ENCODE measurements at places on chromosomes 4 and X.
A peak's percentile ranks its signal among the peaks of the same experiment; 100 is the strongest.

GRCh38 chr4:86531440-86531839 lies 62.7 kb upstream of the PTPN13 start:
- DNase-seq: no peak

DNA sequence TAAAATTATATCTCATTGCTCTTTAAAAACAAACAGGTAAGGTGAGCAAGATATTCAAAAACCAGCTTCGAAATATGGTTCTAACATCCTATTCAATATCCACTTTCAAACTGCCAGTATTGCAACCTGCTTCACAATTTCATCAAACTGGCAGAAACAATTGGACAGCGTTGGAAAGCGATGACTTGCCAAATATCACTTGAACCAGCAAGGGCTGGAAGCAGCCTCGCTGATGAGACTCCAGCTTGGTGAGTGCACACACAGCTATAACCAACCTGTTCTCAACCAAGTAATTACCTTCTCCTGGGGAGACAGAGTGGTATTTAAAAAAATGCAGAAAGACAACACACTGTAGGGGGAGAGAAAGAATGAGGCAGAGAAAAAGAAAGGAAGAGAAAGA lies 155.8 kb upstream of the RAI2 start:
- DNase-seq: no peak

DNA sequence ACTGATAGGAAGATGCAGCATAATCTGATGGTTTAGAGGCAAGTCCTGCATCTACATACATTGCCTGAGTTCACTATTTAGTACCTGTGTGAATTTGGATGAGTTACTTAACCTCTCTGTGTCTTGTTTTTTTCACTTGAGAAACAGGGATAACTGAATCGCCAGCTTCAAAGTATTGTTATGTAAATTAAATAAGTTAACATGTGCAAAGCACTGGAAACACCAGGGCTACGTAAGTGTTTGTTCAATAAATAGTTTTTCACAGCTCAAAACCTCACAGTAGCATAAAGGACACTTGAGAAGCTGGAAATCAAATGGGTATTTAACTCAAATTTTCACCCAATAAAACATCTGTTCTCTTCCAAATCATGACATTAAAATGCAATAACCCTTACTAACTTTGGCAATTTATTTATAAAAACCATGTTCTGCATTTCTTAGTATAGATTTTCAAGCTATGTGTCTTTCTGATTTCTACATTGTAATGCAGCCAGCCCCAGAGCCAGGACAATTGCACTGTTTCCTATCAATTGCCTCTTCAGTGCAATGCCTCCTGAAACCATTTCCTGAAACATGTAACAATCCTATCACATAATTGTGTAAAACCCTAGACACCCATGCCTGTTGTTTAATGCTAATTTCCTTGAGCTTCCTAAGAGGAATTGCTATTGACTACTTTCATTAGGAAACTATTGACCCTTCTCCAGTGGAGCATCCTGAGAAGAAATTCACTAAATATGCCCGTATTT lies 177.1 kb downstream of the UNC5C start:
- DNase-seq: no peak

DNA sequence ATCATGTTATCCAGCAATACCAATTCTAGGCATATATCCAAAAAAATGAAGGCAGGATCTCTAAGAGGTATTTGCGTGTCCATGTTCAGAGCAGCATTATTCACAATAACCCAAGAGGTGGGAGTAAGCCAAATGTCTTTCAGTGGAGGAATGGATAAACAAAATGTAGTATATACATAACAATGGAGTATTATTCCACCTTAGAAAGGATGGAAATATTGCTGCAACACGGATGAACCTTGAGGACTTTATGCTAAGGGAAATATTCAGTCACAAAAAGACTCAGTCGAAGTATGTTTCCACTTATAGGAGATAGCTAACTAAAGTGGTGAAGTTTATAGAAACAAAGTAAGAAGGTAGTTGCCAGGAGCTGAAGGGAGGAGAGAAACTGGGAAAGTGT lies 74.3 kb downstream of the LARP1B start:
- no peak for DNase-seq

DNA sequence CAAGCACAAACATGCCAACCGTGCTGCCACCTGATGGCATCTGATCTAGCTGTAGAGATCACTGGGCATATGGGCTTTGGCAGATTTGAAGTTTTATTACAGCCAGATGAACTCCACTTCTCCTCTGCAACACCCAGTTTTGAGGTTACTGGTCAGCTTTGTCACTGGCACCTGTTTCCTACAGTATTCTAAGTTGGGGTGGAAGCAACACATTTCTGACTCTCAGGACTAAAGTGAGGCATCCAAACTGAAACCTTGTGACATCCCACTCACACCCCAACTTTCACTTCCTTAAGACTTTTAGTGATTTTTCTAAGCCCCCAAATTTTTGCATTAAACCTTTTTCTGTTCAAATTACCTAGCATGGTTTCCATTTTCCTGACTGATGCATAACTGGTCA lies 115.1 kb upstream of the PCDH18 start:
- peak; percentile 19 for DNase-seq

GRCh38 chr4:122046255-122046654 lies 94.4 kb upstream of the TRPC3 start:
- no peak for DNase-seq

- DNase-seq: peak; percentile 27
Observed at GRCh38 chr4:88008122-88008742, 797 bp downstream of the PKD2 start.

DNA sequence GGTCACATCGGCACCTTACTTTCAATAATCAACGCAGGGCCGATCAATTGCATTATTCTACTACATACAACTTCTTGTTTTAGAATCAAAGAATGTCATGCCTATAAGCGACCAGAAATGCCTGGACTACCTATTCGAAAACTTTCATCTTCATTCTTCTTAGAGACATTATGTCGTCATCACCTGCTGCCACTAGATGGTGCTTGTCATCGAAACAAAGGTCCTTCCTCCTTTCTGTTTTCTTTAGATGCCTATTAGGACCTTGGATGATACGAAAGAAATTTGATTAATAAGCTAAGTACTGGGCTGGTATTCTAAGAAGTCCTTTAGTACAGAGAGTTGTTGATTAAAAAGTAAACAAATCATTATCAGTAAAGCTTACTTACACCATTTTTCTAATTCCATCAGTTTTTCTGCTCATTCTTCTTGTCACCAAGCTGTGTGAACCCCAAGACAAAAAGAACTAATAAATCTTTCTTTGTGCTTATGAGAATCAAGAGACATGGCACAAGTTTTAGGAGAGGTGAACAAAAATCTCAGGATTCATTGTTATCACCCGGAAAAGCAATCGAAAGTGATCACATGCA lies 154.5 kb upstream of the SLC4A4 start:
- DNase-seq: peak; percentile 30

DNA sequence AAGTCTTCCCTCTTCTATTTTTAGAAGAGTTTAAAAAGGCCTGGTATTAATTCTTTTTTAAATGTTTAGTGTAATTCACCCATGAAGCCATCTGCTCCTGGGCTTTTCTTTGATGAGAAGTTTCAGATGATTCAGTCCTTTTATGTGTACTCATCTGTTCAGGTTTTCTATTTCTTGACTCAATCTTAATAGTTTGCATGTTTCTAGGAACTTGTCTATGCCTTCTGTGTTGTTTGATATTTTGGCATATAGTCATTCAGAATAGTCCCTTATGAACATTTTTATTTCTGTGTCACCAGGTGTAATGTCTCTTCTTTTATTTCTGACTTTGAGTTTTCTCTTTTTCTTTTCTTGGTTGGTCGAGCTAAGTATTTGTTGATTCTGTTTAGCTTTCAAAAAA lies 20.2 kb upstream of the IL2 start:
- no peak for DNase-seq

DNA sequence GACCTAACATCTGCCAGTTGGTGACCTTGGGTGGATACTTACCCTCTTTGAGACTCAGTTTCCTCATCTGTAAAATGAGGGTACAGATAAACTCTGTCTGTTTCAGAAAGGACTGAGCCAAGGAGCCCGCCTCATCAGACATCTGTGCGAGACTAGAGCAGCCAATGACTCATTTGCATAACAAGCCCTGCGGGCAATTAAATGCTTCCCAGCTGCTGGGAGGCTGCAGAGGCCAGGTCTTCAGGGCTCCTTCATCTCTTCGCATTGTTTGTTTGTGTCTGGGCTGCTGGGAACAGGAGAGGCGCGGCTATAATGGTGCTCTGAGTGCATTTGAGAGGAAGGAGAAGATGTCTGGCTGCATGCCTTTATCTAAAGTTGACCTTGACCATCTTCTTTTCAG lies 85.0 kb downstream of the ADRA2C start:
- DNase-seq: no peak

- DNase-seq: no peak
Observed at GRCh38 chr4:76235915-76236314, 15.6 kb upstream of the FAM47E start.

GRCh38 chrX:1099146-1099770 lies 113.2 kb downstream of the CRLF2 start:
- no peak for DNase-seq

- DNase-seq: no peak
Observed at GRCh38 chr4:130859991-130860390, 1764.0 kb downstream of the C4orf33 start.

DNA sequence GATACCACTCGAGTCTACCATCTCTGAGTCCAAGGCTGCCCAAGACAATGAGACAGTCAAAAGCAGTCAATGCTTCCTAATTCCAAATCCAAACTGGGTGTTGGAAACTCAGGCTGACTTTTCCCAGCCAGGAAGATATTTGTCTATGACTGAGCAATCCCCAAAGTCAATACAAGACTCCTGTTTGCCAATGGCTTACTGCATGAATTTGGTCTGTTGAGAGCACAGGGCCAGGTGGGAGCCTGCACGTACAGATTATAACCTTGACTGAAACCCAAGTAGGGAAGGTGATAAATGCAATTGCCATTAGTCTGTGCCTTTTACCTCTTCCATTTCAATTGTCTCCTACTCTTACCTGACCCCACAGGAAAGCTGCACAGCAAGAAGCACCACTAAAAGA lies 72.6 kb upstream of the PPARGC1A start:
- DNase-seq: no peak

GRCh38 chr4:183493246-183493645 lies 11.6 kb upstream of the ING2 start:
- DNase-seq: no peak

DNA sequence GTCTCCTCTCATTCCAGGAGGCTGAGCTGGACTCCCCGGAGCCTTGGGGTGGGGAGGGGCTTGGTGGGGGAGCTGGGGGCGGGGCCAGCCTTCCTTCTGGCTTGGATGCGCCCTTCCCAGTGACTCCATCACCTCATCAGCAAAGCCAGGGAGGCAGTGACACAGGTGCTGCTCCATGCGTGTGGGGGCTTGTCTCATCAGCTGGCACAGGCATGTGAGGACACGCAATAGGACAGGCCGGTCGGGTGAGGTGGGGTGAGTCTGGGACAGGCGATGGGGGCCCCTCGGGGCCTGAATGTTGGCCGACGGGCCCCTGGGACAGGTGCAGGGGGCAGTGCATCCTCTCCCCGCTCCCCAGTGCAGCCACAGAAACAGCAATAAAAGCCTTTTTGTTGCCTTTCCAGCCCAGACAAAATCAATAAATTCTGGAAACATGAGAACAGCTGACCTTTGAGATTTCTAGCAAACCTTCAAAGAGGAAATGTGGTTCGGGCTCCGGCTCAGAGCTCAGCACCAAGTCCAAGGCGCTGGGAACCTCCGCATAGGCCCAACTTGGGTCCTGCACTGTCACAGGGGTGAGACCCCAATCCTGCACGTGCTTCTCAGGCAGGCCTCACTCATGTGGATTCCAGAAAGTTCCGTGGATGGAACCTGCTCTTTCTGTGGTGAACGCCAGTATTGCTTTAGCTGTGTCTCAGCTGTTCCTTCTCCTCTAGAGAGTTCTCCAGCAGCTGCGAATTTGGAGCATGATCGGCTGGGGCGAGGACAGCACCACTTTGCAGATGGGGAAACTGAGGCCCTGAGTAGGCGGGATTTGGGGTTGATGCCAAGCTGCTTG lies 18.5 kb downstream of the ADRA2C start:
- DNase-seq: no peak

- DNase-seq: no peak
Observed at GRCh38 chrX:13689741-13690211, 848 bp downstream of the RAB9A start.

DNA sequence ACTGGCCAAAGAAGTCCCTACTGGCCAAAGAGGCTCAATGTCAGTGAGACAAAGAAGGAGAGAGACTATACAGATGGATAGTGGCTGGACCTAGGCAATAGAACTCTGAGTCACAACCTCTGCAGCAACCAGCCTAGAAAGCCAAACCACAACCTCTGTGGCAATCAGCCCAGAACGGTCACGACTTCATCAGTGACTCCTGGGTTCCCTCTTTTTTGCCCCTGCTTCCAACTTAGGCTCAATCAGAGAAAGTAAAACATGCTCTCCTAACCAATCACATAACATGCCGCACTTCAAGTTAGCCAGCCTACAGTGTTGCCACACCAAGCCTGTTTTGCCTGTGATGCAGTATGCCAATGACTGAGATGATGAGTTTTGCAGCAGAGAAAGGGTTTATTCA lies 203.4 kb downstream of the ANAPC10 start:
- DNase-seq: no peak

DNA sequence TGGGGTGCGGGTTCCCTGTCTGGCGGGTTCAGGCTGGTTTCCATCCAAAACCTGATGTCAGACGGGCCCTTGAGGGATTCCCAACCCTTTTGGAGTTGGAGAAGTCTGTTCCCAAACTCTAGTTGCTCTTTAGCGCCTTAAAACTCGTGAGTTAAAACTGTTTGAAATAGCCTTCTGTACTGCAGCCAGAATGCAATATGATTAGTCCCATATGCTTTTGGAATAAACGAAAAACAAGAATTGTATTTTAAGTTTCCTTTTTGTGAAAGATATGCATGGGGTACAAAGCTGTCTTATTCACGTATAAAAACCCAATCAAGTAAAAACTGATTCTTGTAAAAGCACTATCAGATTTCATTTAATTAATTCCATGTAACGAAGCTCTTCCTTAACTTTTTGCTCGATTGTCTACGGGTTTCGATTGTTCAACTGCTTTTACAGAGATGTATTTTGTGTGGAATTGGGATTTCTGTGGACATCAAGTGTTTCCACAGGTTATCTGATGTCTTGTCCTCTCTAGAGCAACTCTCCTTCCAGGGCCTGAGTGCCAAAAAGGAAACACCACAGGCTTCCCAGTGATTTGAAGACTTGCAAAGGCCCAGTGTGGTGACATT lies 49.5 kb downstream of the CLDN34 start:
- DNase-seq: no peak

DNA sequence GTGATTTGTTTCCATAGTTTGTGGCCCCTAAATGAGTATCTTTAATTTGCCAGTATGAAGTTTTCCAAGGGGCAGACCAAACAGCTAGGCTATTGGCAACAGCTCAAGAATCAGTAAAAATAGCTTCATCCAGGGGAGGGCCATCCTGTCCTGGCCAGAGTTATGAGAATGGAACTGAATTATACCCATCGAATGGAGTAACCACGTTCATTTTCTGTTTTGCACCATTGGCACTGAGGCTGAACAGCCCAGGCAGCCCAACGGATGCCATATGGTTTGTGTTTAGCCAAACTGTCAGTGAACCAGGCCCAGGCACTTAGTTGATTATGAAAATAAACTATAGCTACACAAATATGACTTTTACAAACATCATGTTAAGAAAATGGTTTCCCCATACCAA lies 17.7 kb upstream of the ASB5 start:
- DNase-seq: no peak

Data from GM12891 (cell line).